AG08396 (cell line): ENCODE measurements at places on chromosomes 7 and 10.

- no peak for DNase-seq
Observed at GRCh38 chr10:7409045-7409731, 1.6 kb downstream of the SFMBT2 start.

DNA sequence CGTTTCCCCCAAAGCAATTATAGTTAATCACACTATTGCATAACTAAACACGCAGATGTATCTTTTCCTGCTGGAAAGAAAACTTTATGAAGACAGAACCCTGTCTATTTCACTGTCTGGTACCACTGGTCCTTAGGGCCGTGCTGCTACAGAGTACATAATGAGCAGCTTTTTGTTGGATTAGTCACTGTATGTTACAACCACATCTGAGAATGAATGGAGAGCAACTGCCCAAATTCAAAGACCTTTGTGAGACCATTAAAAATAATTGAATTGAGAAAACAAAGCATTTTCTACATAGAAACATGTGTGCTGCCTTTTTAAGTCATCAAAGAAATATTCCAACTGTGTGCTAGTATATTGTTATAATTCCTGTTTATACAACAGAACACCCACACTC is 111.3 kb upstream of the SORCS1 start:
- no peak for DNase-seq

- no peak for DNase-seq
Observed at GRCh38 chr10:11475831-11476434, 135.5 kb downstream of the USP6NL start.

DNA sequence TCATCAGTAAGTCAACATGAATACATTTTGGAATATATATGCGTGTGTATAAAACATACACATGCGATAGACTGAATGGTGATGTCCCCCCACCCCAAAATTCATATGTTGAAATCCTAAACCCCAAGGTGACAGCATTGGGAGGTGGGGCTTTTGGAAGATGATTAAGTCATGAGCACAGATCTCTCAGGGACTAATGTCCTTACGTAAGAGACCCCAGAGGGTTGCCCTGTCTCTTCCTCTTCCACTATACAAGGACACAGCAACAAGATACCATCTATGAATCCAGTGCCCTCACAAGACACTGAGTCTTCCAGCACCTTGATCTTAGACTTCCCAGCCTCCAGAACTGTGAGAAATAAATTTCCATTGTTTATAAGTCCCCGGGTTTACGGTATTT is 22.5 kb downstream of the DRGX start:
- DNase-seq, result no peak

DNA sequence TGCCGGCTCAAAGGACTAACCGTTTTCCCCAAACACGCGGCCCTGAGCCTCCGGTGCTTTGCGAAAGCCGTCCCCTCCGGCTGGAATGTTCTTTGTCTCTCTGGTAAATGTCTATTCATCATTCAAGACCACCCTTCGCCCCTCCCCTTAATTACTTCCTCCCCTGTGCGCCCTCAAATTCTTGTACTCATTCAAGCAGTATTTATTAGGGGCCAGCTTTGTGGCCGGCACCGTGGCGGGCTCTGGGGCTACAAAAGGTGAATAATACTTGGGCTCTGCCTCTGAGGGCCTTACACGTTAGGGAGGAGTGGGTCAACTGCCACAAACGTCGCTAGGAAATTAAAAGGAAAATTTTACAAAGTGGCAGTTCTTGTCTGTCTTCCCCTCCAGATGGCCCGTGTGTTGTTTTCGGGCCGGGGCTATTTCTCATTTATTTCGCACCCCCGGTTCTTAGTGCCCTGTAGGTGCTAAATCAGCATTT is 1.5 kb upstream of the MEST start:
- DNase-seq, result no peak

DNA sequence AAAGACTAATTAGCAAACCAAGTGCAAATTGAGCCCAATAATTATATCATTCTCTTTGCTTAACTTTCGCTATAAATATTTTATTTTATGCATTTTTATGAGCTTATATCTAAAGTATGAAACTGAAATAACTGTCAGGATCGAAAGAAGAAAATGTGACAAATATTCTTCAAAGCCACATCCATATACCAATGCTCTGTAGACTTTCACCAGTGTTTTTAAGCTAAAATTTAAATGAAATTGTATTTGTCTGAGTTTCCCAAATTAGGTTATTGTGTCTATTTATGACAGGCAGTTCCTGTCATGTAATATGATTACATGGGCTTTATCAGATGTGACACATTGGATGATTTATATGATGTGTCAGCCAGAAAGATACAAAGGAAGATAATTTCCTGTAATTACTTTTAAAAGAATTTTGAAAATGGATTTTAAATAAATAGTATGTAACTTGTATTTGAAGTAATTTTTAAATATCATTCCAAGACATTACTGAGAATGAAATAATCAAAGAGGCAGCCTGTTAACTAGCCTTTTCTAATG is 317.9 kb upstream of the KLF6 start:
- DNase-seq, result no peak

DNA sequence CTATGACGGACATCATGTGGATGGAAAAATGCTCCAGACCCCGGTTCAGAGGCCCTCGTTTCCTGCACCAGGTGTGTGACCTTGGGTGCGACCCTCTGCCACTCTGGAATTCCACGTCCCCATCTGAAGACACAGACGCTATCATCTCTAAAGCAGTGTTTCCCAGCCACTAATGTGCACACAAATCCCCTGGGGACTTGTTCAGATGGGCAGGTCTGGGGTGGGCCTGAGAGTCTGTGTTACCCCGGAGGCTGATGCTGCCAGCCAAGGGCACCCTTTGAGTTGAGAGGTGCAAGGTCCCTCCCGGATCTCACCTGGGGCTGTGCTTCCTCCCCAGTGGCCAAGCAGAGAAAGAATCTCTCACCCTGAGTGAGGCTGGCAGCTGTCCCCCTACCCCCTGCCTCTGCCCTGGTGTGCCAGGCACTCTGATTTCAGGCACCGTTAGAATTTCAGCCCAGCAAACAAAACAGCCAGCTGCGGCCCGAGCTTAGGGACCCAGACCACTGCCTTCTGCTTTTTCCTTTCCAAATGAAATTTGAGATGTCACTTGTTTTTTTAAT is 90.0 kb downstream of the SLIT1 start:
- no peak for DNase-seq

DNA sequence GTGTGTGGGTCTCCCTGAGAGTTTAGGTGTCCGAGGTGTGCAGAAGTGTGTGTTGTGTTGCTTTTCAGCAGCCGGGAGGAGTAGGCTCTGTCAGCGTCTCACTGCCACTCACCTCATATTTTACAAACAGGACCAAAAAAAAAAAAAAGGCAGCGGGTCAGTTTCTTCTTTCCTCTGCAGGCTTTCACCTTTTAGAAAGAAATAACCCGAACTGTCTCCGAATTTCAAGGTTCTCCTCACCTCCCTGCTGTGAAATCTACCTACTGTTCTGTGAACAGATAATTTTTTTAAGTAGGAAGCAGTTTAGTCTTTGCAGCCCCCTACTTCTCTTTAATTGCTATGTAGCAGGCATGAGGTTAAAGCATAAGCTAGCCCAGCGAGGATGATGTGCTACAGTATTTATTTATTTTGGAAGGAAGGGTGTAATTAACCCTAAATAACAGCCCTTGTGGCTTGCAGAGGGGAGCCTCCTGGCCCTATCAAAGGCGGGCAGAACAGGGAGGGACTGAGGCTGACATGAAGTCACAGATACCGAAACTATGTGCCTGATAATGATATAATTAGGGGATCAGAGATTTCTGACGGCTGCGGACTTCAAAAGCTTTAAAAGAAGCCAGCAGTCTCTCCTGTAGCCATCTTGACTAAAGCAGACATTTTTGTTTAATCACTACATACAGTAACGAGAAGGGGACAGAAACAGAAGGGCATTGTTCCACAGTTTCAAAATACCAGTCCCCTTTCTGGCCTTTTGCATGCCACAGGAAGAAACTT is 1.6 kb downstream of the BAMBI start:
- no peak for DNase-seq

DNA sequence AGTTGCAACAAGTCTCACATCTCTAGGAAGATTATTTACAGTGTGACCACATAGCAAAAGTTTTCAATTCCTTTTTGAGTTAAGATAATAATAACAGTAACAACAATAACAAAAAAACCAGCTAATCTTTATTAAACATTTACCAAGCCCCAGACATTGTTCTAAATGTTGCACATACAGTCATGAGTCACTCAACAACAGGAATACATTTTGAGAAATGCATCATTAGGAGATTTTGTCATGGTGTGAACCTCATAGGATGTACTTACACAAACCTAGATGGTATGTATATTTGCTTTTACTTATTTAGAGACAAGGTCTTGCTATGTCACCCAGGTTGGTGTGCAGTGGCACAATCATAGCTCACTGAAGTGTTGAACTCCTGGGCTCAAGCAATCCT is 52.0 kb downstream of the SPAM1 start:
- no peak for DNase-seq

GRCh38 chr10:22315455-22316285 is 518 bp upstream of the COMMD3 start:
- DNase-seq, result no peak

DNA sequence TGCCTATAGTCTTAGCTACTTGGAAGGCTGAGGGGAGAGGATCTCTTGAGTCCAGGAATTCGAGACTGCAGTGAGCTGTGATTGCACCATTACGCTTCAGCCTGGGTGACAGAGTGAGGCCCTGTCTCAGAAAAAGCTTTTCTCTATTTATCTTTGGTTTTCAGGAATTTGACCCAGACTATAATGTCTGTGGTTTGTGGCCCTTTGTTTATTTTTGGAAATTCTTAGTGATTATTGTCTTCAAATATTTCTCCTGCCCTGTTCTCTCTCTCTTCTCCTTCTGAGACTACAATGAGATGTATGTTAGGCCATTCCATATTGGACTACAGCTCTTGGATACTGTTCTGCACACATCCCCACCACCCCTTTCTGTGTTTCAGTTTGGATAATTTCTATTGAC is 4.7 kb downstream of the MUC12 start:
- DNase-seq, result no peak

DNA sequence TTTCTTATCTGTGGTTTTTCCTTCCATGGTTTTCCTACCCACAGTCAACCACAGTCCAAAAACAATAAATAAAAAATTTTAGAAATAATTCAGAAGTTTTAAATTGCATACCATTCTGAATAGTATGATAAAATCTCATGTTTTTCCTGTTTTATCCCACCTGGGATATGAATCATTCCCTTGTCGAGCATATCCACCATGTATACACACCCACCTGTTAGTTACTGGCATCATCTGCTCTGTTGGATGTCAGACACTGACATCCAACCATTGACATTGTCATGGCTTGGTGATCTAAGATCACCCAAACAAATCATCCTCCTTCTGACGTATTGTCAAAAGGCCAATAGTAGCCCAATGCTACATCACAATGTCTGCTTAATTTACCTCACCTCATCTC is 749.8 kb downstream of the TNS3 start:
- DNase-seq, result no peak

GRCh38 chr7:7257899-7258692 is 75.8 kb downstream of the C1GALT1 start:
- DNase-seq, result no peak
